ENCODE measurements at places on chromosomes 12 and 14.

GRCh38 chr12:124167141-124167540, 127.8 kb upstream of the RFLNA start:
- no peak for DNase-seq

GRCh38 chr12:27012982-27013255, 1.3 kb downstream of the TM7SF3 start:
- DNase-seq, result no peak

DNA sequence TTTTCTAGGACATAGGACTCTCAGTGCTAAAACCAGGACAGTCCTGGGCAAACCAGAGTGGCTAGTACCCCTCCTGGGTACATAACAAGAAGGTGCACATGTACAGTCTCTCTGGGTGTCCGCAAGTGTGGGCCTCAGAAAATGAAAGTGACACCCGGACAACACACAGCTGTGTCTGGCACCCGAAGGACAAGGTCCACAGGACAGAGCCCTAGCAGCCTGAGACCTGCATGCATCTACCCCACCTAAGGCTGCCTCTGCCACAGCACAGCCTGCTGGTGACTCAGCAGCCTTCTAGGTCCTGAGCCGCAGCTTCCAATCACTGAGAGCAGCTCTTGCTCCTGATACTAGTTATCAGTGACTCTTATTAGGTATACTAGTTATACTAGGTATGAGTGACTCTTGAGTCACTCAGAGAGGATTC, 784.1 kb upstream of the TBX3 start:
- DNase-seq, result no peak

DNA sequence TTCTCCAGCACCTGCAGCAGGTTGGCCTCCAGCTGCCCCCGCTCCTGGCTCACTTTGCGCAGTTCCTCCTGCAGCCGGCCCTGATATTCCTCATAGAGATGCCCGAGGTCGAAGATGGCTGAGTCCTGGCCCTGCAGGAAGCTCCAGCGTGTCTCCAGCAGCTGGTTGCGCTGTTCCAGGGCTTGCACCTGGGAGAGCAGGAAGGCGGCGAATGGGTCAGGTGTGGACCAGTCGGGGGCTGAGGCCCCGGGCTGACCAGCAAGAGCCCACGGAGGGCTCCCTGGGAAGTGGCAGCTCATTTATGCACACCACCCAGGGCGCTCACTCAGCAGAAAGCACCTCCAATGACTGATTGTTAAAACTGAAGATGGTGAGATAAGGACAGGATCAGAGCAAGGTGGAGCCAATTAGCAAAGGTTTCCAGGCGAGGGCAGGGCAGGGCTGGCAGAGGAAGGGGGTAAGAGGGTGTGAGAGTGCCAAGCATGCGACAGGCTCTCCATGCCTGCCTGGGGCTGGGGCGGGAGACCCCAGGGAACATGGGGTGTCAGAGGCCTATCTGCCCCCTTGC, 6.3 kb downstream of the KRT80 start:
- no peak for DNase-seq

DNA sequence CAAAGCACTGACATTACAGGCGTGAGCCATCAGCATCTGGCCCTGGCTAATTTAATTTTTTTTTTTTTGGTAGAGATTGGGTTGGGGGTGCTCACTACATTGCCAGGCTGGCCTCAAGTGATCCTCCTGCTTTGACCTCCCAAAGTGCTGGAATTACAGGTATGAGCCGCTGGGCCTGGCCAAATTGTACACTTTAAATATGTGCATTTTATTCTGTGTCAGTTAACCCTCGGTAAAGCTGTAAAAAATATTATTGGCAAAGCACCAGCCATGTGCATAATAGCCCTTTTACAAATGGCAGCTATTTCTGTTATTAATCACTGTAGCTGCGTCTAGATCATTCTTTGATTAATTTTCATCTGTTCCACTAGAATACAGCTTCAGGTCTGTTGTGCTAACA, 12.0 kb downstream of the TMEM119 start:
- DNase-seq, result no peak

DNA sequence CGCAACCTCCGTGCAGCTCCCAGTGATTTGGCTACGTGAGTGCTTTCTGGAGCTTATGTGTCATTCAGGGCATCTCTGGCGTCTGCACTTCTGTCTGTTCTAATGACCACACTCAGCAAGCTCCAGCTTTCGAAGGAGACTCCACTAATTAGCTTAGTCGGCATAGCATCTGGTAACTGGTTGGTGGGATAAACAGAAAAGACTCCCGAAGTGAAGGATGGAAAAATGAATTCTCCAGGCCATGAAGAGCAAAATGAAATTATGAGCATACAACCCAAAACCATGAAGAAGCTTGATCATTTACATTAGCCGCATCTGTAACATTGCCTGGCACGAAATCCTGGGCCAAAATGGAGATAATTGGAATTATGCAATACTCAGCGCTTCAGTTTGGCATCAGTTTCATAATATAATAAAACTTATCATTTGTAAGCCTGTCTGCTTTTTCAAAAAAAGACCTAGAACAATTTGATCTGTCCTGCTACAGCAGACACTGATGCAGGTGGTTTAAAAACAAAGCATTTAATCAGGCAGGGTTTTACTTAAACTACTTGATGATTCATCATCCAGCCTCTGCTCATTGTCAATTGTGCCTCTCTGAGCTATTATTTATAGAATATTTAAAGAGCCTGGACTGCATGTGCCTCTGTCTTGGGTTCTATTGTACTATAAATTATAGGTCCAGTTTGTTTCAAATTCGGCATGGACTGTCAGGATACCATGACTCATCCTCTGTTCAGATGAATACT, 87.4 kb downstream of the SYT1 start:
- DNase-seq, result no peak

DNA sequence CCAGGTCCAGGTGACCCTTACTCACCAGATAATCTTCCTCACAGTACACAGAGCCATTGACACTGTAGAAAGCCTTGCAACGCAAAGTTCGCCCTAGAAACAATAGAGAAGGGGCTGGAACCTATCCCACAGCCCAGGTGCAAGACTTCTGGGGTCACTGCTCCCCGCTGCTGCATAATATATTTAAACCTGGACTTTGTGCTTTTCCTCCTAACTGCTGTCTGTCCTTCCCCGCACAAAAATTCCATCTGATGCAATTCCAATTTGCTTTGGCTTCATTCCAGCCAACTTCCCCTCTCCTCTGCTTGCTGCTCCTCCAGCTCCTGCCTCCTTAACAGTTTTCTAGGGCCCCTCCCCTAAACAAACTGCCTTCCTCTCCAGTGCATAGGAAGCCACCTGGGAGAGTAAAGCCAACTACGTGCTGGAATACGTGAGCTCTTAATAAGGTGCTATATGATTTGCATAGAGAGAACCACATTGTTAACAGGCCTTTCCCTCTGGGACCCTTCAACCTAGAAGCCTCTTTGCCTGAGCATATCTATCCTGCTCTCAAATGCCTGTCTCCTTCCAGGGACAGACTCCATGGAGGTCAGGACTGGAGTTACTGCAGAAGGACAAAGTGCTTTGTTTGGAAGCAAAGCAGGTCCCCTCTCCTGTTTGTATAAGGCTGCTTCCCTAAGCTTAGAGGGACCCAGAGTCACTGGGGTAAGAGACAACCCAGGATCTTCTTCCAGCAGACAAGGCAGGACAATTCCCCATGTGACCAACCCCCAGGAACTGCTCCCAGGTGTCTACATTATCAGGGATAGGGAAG, 5.5 kb downstream of the AJUBA start:
- no peak for DNase-seq

All from CMK (cell line).